Cerebellum (tissue), 4 donors: ENCODE measurements at places on chromosomes 4 and X. TPM values are rescaled to one million over a fixed set of nuclear protein-coding genes. Genes with fewer than 3 reads are reported as not detected.
A peak's percentile ranks its signal among the peaks of the same experiment; 100 is the strongest.

PRKG2 gene
- 2.3 TPM for total RNA-seq

MTNR1A gene
- total RNA-seq, result 1.8 TPM

SPARCL1 gene
- 83.3 TPM for total RNA-seq

DKC1 gene
- total RNA-seq, result 23.0 TPM

FRMPD4 gene
- 7.2 TPM for total RNA-seq

UGT8 gene
- 11.3 TPM for total RNA-seq

PLXNB3 gene
- 3.3 TPM for total RNA-seq

NPFFR2 gene
- 0.73 TPM for total RNA-seq

DNA sequence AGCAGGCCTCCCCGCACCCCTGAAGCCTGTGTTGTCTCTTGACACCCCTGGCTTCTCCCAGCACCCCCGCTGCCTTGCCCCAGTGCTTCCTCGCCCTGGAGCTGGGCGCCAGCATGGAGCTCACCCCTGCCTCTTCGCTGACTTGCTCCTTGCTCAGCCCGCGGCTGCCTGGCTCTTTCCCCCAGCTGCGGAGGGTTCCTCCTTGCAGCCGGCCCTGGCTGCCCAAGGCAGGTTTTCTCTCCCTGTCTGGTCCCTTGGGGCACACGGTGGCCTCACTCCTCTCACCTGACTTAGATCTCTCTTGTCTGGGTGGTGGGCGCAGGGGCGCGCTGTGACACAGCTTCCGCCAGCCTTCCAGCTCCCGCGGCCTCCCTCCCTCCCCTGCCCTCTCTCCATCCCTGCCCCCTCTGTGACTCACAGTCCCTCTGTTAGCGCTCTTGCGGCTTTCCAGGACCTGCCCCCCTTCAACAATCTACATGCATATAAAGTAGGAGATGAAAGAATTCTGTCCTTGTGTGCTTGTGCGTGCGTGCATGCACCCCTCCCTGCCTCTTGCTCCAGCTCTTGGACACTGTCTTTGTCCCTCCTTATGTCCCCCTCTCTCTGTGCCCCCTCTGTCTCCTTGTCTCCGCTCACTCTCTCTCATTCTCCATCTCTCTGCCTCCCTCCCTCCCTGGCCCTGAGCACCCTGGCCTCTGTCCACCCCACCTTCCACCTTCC is 2.2 kb downstream of the PLXNB3 start:
- DNase-seq, result no peak

DNA sequence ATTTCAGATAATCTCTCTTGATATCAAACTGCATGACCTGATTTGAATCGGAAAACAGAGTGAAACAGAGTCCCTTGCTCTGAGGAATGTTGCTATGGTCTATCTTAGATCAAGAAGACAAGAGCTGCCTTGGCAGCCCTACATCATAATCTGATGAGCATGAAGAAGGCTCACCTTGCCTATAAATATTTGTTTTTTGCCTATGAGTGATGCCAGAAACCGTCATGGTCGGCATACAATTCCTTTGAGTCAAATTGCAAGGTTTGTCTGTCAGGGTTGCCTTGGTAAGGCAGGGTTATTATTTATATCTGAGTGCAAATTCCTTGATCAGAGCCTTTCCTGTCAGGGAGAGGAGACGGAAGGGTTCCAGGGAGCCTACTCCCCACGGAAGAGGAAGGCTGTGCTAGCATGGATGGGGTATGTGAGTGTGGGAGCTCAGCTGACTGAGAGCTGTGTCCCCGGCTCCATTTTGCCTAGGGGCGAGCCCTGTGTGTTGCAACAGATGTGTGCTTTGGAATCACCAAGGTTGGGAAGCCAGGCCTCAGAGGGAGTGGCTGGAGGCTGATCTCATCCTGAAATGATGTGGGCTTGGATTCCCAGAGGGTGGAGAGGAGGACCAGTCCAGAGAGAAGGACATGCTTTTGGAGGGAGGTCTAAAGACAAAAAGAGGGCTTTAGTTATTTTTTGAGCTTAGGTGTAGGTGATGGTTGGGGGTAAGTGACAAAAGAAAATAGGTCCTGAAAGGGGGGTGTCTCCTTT is 43.6 kb downstream of the RTL9 start:
- DNase-seq, result no peak

DNA sequence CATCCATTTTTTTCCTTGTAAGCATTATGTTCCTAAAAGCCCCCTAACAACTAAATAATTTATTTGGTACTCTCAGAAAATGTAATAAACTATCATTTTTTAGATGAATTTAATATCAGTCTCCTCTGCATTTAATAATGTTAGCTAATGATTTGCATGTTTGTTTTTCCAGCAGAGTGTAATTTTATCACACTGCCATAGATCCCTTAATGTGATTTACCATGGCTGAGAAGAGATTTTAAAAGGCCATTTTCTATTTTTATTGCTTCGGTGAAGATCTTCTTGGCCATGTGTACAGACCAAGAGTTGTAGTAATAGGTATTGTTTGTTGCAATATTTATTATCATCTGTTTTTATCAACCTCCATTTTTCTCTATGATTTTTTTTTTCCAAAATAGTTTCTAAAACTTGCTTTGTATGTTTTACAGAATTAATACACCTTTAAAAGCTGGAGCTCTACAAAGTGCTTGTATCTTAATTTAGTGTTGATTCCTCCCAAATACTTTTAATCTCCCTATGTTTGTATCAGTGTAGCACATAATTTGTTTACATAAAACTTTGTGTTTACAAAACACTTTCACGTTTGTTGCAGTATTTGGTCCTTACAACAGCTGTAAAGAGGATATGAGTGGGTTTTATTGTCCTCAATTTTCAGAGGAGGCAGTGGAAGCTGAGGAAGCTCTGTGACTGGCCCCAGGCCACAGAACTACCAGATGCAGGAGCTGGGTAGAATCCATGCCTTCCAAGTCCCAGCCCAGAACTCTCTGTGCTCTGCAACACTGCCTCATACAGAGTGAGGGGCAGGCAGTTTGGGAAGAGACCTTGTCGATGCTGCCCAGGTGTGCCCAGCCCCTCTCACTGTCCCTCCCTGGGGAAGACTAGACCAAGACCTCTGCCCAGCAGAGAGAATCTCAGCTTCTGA is 58.1 kb downstream of the FAM114A1 start:
- no peak for DNase-seq

GRCh38 chr4:24121395-24122175 is 231.7 kb upstream of the PPARGC1A start:
- no peak for DNase-seq

GRCh38 chrX:38660395-38661102 is 99.2 kb downstream of the TSPAN7 start:
- DNase-seq, result no peak

GRCh38 chrX:131239057-131239456 is 50.0 kb downstream of the IGSF1 start:
- no peak for DNase-seq

DNA sequence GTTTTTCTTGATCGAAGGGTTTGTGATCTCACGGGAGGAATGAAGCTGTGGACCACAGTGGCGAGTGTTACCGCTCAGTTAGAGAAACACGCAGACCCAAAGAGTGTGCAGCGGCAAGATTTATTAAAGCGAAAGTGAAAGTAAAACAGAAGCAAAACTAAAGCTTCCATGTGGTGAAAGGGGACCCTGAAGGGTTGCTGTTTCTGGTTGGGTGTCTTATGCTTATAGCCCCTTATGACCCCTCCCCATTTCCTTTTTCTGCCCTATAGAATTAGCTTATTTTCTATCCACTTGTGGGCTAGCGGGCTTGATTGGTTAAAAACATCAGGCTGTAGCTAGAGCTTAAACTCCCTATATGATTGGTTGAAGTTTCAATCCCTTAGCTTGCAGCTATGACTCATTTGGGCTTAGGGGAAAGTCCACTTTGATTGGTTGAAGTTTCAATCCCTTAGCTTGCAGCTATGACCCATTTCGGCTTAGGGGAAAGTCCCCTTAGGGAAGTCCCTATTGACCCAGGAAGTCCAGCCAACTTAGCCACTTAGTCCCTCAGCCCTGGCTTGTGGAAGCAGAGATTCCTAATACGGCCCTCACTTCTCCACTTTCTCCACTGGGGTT is 171.2 kb upstream of the NWD2 start:
- no peak for DNase-seq

DNA sequence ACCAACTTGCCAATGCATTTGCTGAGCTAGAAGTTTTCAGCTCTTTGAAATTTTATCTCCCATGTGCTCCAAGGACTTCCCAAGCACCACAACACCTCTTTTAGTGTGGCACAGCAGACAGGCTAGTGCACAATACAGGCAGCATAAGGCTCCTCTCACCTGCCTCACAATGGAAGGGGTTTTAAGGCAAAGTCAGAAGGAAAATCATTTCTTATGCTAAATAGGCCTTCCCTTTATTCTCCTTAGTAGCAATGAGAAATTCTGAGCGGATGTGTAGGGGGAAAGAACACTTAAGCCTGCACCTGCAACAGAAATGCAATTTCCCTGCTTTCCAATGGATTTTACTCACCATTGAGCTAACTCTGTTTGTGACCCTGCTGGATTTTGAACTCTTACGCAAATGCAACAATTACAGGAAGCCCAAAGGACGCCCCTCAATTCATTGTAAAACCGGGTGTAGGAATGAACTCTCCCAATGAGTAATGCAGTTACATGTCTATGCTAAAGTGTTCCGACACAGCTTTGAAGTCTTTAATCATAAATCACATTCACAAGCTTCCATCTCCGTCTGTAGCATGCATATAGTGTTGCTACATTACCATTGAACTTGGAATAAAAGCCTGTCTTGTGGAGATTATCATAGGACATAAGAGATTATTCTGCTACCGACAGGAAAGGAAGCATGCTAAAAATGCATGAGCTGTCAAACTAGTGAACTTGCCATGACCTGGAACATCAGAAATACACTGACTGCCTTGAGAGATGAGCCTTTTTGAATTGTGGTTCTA is 1084.9 kb downstream of the RPA4 start:
- DNase-seq, result no peak

- DNase-seq, result no peak
Observed at GRCh38 chr4:169305651-169306050, 34.9 kb upstream of the SH3RF1 start.

DNA sequence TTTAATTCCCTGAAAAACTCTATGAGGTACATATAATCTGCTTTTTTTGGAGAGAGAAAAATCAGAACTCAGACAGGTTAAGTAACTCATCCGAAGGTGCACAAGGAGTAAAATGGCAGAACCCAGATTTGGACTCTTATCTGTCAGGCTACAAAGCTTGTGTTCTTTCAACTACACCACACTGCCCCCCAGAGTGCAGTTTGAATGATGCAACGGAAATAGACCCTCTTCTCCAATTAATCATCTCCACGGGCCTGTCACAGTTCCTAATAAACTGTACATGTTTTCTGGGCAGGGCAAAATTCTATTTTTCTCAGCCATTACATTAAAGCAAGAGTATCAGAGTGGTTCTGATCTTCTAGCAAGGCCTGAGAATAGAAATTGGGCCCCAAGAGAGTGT is 35.3 kb upstream of the DCX start:
- no peak for DNase-seq

- DNase-seq, result no peak
Observed at GRCh38 chrX:152070144-152070543, 68.2 kb downstream of the MAGEA10 start.

GRCh38 chr4:26076000-26076587 is 162.1 kb downstream of the SMIM20 start:
- no peak for DNase-seq

- peak; percentile 57 for DNase-seq
Observed at GRCh38 chrX:56803850-56804681, 75.0 kb downstream of the NBDY start.

DNA sequence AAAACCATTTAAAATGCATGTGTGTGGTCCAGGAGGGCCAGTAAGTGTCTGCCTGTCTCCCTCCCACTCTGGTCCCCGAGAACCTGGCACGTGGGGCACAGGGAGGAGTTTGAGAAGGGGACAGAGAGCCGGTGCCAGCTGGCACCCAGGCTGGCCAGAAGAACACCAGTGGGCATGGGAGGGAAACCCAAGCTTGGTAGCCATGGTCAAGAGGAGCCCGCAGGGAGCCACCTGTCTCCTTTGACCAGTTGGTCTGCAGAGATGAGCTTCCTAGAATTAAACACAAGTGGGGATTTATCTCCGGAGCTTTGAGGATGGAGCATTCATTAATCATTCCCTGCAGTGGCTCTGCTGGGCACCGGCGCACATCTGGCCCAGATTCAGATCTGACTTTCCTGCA is 41.6 kb downstream of the HMX1 start:
- no peak for DNase-seq

DNA sequence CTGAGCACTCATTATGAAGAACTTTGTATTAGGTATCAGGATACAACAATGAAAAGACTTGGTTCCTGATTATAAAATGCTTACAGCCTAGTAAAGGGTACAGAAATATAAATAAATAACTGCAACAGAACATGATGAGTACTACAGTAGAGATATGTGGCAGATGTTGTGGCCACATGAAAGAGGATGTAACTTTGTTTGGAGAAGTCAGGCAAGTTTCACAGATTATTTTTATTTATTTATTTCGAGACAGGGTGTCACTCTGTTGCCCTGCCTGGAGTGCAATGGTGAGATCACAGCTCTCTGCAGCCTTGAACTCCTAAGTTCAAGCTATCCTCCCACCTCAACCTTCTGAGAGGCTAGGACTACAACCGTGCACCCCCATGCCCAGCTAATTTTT is 15.8 kb upstream of the UBE2K start:
- DNase-seq, result no peak

GRCh38 chrX:18173494-18174180 is 47.0 kb downstream of the BEND2 start:
- DNase-seq, result no peak

DNA sequence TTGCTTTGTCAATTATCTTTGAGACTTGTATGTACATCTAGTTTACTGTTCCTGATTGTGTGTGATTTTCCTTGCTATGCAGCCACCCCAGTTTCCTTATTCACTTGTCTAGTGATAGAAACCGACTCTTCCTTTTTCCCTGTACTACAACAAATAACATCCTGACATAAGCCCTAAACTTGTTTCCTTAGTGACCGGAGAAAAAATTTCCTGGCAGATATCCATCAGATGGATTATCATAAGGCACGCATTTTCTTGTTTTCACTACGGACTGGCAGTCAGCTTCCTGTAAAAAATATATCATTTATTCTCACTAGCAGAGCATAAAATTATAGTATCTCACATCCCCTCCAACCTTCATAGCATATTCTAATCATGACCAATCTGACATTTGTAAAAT is 410.7 kb downstream of the CENPC start:
- no peak for DNase-seq

GRCh38 chrX:132671229-132671641 is 182.4 kb upstream of the MBNL3 start:
- no peak for DNase-seq

DNA sequence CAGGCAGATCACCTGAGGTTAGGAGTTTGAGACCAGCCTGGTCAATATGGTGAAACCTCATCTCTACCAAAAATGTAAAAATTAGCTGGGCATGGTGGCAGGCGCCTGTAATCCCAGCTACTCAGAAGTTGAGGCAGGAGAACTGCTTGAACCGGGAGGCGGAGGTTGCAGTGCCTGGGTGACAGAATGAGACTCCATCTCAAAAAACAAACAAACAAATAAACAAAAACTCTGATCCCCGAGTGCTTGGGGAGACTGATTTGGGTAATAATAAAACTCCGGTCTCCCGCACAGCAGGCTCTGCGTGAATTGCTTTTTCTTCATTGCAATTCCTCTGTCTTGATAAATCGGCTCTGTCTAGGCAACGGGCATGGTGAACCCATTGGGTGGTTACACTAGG is 73.4 kb downstream of the HPRT1 start:
- DNase-seq, result no peak
